Activated CD4-positive, alpha-beta T cell treated with anti-CD3 and anti-CD28 coated beads, Interleukin-2, amount 50 U/mL, for 24 hours (primary cell): ENCODE measurements at places on chromosomes 16 and 17.

GRCh38 chr17:29162909-29163341 lies 17.3 kb downstream of the MYO18A start:
- DNase-seq, result no peak

- no peak for DNase-seq
Measured at GRCh38 chr17:37358098-37358829, 17.5 kb upstream of the C17orf78 start.

DNA sequence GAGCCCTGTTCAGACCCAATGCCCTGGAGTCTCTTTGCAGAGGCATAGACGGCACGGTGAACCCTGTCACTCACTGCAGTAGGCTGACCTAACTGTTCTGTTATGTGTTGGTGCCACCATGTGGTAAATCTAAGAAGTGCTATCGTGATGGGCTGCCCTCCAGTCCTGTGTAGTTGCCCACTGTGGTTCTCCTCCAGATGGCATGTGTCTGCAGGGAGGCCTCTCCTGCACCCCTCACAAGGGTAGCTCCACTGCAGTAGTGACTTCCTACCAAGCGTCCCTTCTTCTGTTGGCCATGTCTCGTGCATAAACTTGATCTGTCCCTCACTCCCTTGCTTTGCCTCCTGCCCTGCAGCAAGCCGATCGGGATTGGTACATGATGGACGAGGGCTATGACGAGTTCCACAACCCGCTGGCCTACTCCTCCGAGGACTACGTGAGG lies 5.8 kb downstream of the DHX38 start:
- DNase-seq, result no peak

- DNase-seq, result no peak
Measured at GRCh38 chr16:89401641-89402445, 88.5 kb downstream of the ANKRD11 start.

DNA sequence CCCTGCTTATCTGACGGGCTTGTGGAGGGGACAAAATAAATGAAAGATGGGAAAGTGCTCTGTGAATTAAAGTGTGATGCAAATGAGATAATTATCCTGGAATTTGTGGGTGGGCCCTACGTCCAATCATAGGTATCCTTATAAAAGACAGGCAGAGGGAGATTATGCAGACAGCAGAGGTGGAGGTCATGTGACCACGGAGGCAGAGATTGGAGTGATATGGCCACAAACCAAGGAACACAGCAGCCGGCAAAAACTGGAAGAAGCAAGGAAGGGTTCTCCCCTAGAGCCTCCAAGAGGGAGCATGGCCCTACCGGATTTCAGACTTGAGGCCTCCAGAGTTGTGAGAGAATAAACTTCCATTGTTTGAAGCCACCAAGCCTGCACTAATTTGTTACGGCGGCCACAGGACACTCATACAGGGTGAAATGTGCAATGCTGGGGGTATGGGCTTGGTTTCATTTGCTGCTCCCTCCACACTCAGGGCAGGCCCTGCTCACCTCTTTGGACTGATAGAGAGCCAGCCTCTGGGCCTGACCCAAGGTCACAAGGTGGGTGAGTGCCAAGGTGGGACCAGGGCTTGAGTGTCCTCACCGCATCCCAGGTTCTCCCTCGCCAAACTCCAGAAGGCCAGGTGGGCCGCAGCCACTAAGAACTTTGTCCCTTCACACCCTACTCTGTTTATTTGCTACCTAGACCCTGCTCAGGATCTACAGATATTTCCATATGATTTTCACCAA lies 149.6 kb upstream of the TNRC6C start:
- no peak for DNase-seq

DNA sequence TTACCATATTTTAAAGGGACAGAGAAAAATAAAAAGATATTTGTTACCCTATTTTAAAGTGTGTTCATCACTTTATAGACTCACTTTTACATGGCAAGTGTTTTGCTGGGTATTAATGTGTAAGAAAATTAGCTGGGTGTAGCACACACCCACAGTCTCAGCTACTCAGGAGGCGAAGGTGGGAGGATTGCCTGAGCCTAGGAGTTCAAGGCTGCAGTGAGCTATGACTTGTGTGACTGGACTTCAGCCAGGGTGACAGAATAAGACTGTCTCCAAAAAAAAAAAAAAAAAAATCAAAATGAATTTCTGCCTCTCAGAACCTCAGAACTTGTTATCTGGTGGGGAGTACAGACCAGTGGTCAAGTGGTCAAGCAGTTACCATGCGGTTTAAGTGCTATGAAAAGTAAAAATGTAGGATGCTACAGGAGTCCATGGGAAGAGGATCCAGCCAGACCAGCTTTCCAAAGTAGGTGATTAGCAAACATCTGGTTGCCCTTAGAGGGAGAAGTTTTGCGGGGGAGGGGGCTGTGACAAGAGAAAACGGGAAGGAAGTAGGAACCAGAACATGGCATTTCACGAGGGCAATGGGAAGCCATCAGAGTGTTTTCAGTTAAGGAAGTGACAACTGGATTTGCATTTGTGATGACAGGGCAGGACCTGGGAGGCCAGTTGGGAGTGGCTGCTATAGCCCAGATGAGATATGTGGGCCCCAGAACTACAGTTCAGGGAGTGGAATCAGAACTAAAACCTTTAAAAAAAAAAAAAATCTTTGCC lies 13.9 kb downstream of the CNEP1R1 start:
- DNase-seq, result no peak

DNA sequence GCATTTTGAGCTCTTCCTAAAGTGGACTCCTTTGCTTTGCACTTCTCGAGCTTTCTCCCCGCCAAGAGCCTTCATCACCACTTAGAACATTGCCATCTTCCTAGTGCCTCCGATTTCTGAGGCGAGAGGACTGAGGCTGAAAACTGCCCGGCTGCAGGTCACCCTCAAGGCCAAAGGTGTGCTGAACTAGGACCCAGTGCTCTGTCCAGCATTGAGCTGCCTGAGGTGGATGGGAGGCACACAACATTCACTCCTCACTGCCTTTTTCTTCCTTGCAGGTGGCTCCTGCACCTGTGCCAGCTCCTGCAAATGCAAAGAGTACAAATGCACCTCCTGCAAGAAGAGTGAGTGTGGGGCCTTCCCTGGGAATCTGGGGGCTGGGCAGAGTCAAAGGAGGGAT lies 5.4 kb downstream of the MT1A start:
- DNase-seq, result no peak

DNA sequence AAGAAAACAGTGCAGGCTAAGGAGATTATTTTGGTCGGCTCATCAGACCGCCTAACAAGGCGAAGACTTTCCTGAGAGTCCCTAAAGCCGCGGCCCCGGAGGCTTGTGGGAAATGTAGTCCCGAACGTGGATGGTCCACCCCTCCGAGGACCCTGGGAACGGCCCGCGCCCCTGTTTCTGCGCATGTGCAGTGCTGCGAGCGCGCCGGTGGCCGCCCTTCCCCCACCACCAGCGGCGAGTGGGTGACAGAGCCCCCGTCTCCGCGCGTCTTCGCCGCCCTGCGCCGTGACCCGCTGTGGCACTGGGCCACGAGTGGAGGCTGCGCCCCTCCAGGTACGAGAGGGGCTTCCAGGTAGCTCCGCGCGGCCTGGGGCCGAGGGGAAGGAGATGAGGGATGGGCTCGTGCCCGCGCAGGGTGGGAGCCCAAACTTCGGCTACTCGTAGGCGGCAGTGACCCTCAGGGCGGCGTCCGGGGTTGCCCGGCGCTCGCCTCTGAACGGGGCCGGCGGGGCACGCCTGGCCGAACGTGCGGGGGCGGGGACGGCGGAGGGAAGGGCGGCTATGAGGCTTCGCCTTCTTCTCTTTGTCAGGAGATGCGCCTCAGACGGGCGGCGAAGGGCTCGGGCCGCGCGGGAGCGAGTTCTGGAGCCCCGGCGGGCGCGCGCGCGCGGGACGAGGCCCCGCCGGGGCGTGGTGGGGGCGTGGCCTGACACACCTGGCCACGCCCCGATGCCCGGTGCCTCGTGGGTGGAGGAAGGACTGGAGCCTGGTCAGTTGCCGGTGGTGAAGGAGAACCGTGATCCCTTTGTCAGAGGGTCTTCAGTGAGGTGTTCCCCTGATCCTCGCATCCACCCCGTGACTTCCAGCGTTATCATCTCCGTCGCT lies at the start of gene ZFP1:
Gene ZFP1, plus strand, starts transcription at position 214 of the 885 bp plus-strand sequence. CDS start 4,428 bp downstream, outside the sequence.
- peak; percentile 92 for DNase-seq

DNA sequence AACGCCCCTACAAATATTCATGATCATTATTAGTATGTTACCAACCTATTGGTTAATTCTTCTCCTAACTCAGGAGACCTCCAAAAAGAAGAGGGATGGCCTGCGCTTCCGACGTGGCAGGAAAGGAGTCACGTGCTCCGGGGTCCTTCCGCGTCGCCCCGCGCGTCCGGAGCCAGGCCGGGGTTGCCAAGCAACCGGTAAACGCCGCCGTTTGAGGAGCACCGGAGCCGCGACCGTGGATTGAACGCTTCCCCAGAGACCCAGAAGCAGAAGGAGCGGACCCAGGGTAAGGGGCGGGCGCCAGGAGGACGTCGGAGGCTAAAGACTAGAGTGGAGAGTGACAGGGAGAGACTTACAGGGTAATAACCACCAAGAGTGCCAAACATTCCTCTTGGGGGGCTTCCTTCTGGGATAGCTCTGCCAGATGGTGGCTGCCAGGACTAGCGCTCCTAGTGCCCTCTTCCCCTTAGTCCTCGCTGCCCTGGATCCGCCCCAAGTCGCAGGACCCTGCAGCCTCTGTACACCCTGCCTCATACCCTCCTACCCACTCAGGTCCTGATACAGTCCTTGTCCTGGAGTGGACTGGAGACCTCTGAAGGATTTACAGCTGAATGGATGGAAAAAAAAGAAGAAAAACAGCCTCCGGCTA lies at the start of gene DNAI2:
Gene DNAI2, plus strand, starts transcription at position 175 of the 649 bp plus-strand sequence. CDS start 7,584 bp downstream, outside the sequence.
- no peak for DNase-seq

- DNase-seq, result no peak
Measured at GRCh38 chr16:29007730-29008593, 23.1 kb downstream of the LAT start.
